ENCODE measurements at places on chromosomes 2 and 18. TPM values are rescaled to one million over a fixed set of nuclear protein-coding genes. Genes with fewer than 3 reads are reported as not detected.

C2orf78 gene
- not detected for total RNA-seq

SIX3 gene
- total RNA-seq: not detected

IL1A gene
- not detected for total RNA-seq

RNASEH1 gene
- total RNA-seq: 22.2 TPM

SOX11 gene
- 15.8 TPM for total RNA-seq

SULT1C2 gene
- 0.92 TPM for total RNA-seq

ESPNL gene
- 1.0 TPM for total RNA-seq

HOXD12 gene
- not detected for total RNA-seq

KHK gene
- 1.6 TPM for total RNA-seq

ANKRD30B gene
- not detected for total RNA-seq

CPLX4 gene
- total RNA-seq: not detected

SCN1A gene
- 0.10 TPM for total RNA-seq

DOK6 gene
- total RNA-seq: 3.9 TPM

NAT8 gene
- total RNA-seq: not detected

GALNT3 gene
- total RNA-seq: 8.7 TPM

TTR gene
- not detected for total RNA-seq

TUBB8B gene
- not detected for total RNA-seq

C18orf54 gene
- total RNA-seq: 9.5 TPM

DLGAP1 gene
- total RNA-seq: 4.4 TPM

CHRNG gene
- 19.5 TPM for total RNA-seq

SPP2 gene
- total RNA-seq: not detected

PAX3 gene
- 4.8 TPM for total RNA-seq

CREG2 gene
- 0.92 TPM for total RNA-seq

VAMP8 gene
- total RNA-seq: 8.2 TPM

VIL1 gene
- total RNA-seq: not detected

FAHD2A gene
- 20.8 TPM for total RNA-seq

AQP12B gene
- total RNA-seq: not detected

RBM43 gene
- 9.8 TPM for total RNA-seq

COPS9 gene
- 58.4 TPM for total RNA-seq

KCNG2 gene
- total RNA-seq: not detected

Measured in tongue (tissue), 3 donors.